Cortex of kidney (tissue), 1 donor: ENCODE measurements at places on chromosomes 2 and 18.

- no peak for DNase-seq
These were observed 143.2 kb downstream of the MTCL1 start for GRCh38 chr18:8848541-8848940.

DNA sequence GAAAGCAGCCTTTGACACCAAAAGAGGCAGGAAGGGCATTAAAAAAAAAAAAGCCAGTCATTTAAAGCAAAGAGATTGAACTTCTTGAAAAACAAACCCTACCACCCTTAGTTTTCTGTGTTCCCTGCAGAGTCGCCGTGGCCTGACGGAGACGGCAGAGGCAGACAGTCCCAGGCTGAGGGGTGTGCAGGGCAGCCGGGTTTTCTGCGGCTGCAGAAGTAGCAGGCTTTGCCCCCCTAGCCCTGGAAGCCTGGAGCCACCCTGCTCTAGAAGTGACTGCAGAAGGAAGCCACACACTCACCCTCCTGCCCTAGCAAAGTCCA, 2.8 kb downstream of the INPP5D start:
- DNase-seq, result no peak

- DNase-seq, result no peak
These were observed 74.2 kb downstream of the SMCHD1 start for GRCh38 chr18:2729757-2730156.

DNA sequence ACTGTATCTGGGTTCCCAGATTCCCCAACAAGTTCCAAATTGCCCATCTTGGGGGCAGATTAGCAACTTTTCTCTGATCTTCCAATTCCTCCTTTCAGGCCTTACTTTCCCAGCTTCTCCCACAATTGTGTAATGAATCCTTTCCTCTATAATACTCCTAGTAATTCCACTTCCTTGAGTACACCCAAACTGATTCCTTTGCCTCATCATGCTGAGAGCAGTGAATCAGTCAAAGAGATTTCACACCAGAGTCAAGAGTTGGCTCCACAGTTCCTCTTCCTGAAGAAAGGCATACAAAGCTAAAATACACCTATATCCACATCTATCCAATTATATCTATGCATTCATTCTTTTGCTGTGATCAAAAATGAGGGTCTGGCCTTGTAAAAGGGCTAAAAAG, 28.6 kb upstream of the DAPL1 start:
- DNase-seq, result no peak

DNA sequence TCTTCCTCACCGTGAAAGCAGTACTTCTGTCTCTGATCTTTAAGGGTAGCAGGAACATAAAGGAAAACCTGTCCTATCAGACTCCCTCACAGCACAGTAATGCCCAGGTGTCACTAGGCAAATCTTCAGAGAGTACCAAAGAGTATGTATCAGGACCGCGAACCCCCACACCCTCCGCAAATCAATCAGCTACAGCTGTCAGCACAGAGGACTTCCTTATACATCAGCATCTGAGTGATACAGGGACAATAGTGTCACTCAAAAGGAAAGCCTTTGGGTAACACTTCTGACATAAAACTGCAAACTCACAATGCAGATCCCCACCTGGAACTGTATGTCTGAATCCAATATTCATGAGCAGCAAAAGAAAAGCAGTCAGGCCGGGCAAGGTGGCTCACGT, 2.6 kb downstream of the AFG3L2 start:
- DNase-seq, result no peak

GRCh38 chr2:240205772-240206171, 65.3 kb upstream of the OTOS start:
- no peak for DNase-seq

- DNase-seq, result no peak
These were observed 55.6 kb downstream of the TGFA start for GRCh38 chr2:70498054-70498453.

DNA sequence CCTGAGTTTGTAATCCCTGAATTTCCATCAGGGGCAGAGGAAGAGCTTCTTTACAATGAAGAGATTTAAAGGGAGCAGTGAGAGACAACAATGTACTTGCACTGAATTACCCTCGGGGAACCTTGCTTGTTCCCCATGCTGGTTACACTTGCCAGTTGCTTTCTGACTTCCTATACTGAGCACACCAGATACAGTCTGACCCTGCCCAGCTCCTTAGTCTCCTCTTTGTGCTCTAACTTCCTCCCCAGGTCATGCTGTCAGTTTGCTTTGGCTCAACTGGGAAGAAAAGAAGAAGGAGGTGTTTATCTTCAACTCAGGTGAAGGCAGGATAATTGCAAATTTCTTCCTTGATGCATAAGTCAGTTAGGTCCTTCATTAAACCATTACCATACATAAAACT, 658.4 kb downstream of the NYAP2 start:
- no peak for DNase-seq

GRCh38 chr2:240149943-240150784, 9.7 kb upstream of the OTOS start:
- DNase-seq, result no peak

- DNase-seq, result no peak
These were observed 83.6 kb downstream of the FHOD3 start for GRCh38 chr18:36381075-36381474.

GRCh38 chr2:135164431-135164830, 112.3 kb downstream of the RAB3GAP1 start:
- no peak for DNase-seq

DNA sequence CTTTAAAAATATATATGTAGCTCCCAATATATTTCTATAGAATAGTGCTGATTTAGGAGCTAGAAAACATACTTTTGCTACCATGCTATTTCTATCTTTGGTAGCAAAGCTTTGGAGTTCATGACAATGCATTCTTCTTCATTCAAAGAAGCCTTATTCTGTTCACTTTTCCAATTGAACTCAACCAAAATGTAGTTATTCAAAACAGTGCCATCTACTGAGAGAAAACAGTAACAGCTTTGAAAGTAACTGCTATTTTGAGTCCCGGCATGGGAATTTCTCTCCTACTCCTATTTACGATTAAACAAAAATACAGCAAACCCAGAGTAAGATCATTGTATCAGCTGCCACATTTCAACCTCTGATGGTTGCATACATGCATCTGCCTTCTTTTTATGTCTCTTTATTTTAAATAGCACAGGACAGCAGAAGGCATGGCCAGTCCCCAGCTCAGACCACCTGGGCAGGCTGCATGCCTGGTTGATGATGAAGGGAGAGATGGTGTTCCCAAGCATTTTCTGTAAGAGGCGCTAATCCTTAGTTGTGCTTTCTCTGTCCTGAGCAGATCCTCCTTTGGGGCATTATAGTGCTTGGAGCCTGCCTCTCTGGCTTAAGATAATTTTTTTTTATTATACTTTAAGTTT, 69.7 kb upstream of the SULT1C3 start:
- DNase-seq, result no peak

- no peak for DNase-seq
These were observed 321.4 kb downstream of the TGIF1 start for GRCh38 chr18:3771121-3771971.

- no peak for DNase-seq
These were observed 60.3 kb downstream of the RFTN2 start for GRCh38 chr2:197615016-197615652.

GRCh38 chr2:35508601-35509000, 847.0 kb upstream of the CRIM1 start:
- no peak for DNase-seq

GRCh38 chr2:88131201-88131998, 3.5 kb upstream of the FABP1 start:
- no peak for DNase-seq

DNA sequence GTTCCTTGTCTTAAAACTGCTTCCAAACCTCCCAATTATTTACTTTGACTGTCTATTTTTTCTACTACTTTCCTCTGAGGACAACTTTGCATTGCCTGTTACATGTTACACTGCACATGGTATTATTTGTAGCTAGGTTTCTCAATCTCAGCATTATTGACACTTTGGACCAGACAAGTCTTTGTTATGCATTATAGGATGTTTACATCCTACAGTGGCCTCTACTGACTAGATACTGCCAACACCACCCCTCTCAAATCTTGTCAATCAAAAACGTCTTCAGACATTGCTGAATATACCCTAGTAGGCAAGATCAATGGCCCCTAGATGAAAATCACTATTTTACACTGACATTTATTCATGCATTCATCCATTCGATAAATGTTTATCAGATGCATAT, 129.6 kb upstream of the DNAJC10 start:
- no peak for DNase-seq

DNA sequence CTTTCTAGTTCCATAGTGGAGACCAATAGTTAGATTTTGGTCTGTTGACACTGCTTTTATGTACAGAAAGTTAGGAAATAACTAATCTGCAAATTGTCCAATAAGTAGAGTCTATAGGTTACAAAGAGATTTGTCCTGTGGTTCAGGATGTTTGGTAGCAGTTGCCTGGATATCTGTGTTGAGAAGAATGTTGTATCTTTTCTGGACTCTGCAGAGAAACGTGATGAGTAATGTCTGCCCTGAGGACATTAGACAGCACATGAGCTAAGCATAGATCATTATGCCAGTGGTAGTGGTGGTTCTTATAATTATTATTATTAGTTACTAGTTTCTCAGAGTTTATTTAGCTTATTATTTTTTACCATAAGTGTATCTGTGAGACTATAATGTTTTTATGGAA, 65.8 kb downstream of the ANKRD62 start:
- DNase-seq, result no peak

DNA sequence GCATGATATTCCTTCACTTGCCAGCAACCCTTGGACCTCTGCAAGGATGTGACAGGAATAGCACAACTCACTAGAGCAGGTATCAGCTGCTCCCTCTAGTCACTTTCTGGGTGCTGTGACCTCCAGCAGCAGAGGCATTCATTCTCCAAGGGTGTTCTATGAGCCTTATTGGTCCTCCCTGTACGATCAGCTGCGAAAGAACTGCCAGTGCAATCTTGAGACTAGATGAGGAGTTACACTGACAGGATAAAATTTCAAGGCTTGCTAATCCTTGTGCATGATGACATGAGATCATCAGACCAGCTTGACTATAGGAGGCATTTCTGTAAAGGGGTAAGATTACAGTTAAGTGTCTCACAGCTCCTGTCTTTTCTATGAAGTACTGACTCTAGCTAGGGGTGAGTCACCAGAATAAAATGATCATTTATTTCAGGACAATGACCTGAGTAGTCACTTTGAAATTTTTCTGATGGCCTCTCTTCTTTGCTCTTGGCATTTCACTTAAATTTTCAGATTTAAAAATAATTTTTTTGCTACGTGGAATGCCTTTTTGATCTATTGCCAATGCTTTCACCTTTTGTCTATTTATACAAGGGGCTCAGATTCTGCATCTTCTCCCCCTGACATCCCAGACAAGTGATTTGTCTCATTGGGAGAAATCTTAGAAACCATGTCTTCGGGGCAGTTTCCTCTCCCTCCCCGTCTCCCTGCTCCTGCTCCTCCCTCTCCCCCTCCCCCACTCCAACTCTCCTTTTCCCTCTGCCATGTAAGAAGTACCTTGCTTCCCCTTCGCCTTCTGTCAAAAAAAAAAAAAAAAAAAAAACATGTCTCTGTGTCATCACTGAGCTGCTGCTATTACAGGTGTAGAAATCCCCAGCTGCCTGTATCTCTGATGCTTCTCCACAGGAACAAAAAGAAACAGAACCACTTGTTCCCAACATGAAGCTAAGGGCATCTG, 49.2 kb upstream of the FRZB start:
- DNase-seq, result no peak

- DNase-seq, result no peak
These were observed 180.0 kb downstream of the NAPG start for GRCh38 chr18:10705786-10706185.

GRCh38 chr2:20439503-20439902, 7.4 kb upstream of the RHOB start:
- no peak for DNase-seq

GRCh38 chr2:96954011-96954846, 32.2 kb downstream of the FAM178B start:
- DNase-seq, result no peak

DNA sequence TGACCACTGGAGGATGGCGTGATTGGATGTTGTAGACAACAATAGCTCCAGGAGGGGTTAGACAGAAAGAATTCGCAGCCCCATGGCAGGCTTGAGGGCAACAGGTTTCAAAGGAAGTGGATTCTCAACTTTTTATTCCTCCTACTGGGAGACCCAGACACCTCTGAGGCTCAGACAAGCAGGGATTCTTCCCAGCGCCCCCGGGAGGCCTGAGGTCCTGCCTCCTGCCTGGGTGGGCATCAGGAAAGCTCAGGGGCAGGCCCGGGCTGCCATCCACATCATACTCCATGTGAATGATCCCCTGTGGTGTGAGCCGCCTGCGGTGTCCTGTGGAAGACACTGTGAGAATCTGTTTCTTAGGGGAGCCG, 203.5 kb downstream of the CYP26B1 start:
- no peak for DNase-seq

GRCh38 chr2:102141970-102142828, at the start of gene IL1R1:
TSS of gene IL1R1 (plus strand) at chr2:102142746. CDS start at chr2:102157725, 14,979 bp downstream.
- DNase-seq, result no peak

GRCh38 chr2:216698293-216698692, 2.9 kb upstream of the IGFBP5 start:
- DNase-seq, result no peak

DNA sequence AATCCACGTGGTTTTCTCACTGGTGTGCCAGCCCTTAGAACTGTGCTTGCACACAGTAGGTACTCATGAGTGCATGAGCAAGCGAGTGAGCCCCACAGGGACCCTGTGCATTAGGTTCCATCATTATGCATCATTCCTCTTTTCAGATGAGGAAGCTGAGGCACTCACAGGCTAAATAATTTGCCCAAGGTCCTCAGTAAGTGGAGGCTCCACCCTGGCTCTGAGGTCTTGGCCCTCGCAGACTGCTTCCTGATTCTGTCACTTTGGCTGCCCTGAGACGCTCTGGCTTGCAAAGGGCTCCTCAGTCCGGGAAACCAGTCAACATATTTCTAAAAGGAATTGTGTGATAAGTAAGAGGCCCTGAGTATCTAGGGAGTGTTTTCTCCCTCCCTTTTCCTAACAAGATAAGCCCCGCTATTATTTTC, 71.7 kb downstream of the IL1R2 start:
- no peak for DNase-seq

GRCh38 chr2:223365158-223365679, 236.9 kb downstream of the SCG2 start:
- DNase-seq, result no peak

DNA sequence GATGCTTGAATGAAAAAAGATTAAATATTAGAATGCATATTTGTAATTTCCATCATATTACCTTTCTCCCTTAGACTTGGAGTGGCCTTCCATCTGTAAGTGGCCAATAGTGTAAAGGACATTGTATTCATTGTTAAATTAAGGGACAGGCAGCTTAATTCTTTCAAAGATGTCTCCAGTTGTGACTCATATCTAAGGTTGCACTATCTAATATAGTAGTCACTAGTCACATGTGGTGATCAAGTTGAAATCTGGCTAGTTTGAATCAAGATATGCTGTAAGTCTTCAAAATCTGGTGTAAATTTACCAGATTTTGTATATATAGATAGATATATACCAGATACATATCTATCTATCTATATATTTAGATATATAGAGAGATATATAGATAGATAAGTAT, 52.4 kb upstream of the AGPS start:
- no peak for DNase-seq

DNA sequence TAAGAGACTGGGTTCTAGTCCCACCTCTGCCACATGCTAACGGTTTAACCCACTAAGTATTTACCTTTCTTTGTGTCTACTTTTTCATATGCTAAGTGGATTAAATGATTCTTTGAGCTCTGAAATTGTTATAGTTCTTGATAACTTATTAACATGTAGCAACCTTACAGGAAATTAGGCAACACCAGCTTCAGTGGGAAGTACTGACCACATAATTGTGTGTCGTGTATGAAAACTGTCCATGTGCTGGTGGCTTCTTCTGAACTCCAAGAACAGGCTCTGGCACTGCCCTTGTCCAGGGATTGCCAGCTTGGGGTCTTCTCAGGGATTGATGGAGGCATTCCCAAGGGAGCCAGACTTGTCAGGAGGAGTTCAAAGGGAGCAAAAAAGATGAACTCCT, 427.7 kb downstream of the TGIF1 start:
- DNase-seq, result no peak
